ENCODE measurements at places on chromosomes 2 and 18.

GRCh38 chr2:235025800-235026536 is 74.2 kb downstream of the SH3BP4 start:
- no peak for DNase-seq

- peak; percentile 36 for DNase-seq
Measured at GRCh38 chr2:113848758-113849415, 41.0 kb upstream of the ACTR3 start.

DNA sequence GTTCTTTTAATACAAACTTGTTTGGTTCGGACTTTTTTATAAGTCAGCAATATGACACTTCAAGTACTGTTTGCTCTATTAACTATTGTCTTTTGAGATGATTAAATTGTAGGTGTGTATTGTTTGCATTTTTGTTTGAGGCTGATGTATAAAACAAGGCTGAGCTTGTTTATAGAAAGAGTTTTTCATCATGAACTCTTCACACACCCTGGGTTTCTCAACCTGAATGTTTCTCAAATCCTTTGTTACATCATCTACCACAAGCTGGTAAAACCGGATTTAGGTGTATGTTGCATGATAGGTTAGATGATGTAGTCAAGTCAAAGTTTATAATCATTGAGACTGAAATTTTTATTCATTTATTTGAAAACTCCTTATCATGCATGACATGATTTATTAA is 335.2 kb upstream of the LRATD1 start:
- DNase-seq, result no peak

GRCh38 chr2:46032996-46033395 is 264.2 kb upstream of the EPAS1 start:
- peak; percentile 35 for DNase-seq

DNA sequence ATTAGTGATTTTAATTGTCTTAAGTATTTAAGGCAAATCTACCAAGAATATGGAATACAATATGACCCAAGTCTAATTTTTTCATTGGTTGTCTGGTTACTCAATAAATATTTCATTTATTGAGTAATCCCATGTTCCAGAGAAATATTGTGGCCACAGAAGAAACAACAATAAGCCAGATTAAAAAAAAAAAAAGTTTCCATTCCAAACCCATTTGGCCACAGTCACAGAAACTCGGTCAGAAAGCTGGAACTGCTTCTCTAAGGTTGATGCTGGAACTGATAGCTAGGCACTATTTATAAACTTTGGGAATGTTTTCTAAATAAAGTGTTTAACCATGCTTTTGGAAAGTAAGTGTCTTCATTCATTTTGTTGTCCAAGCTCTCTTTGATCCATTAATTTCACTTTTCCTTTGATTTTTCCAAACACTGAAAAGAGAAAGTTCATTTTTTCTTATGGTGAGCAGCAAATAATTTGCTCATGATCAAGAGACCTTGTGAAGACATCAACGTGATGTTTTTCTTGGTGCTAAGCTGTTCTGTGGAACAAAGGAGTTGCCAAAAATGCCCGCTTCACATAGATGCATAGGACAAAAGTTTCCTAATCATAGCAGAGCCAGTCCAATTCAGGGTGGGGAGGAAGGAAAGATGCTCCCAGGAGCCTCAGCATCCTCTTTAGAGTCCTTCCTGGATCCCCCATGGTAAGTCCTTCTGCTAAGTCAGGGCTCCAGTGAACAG is 72.1 kb upstream of the CCBE1 start:
- no peak for DNase-seq

- DNase-seq, result no peak
Measured at GRCh38 chr18:44117821-44118220, 562.9 kb upstream of the SETBP1 start.

DNA sequence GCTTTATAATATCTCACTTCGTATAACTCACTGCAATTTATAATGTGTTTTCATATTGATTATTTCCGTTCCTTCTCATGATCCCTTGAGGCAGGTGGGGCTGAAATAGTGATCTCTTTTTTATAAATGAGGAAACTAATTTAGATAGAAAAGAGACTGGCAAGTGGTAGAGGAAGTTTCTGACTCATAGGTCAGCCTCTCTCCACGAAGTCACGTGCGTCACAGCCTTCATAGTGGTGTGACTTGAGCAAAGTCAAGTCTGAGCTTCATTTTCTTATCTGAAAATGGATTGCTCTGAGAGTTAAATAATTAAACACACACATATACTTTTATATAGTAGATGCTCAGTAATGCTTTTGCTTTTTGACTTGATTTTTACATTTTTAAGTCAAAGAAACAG is 19.9 kb downstream of the ABCG5 start:
- DNase-seq, result no peak

GRCh38 chr2:12619975-12620374 is 96.8 kb upstream of the TRIB2 start:
- DNase-seq, result no peak

DNA sequence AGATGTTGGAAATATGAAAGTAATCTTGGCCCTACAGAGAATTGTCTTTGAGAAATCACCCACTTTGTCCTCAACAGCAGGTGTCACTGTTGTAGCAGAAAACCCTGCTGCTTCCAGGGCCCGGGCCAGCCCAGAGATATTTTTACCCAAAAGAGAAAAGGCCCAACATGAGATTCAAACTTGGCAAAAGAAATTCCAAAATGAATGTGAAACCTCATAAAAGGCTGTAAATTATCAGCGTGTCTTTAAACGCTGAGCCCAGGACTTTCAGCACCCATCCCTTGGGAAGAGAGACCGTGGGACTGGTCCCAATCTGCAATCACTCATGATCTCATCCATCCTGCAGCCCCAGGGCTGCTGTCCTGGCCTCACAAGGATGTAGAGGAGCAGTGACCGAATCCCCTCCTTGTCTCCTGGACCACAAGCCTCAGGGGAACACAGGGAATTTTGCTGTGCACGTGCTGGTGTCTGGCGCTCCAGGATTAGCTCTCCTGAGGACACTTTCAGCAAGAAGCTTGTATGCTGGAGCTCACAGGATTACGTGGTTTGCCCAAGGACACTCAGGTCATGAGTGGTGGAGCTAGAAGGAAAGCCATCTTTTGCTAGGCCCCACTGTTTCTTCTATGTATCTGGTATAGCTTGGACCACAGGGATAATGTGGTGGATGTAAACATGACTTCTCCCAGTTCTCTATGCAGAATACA is 202.1 kb downstream of the RNF144A start:
- DNase-seq, result no peak

GRCh38 chr18:24400587-24400986 is 3.0 kb upstream of the OSBPL1A start:
- no peak for DNase-seq

- no peak for DNase-seq
Measured at GRCh38 chr2:117957616-117958015, 56.3 kb downstream of the CCDC93 start.

- DNase-seq, result no peak
Measured at GRCh38 chr2:227942021-227942420, 70.6 kb downstream of the DAW1 start.

DNA sequence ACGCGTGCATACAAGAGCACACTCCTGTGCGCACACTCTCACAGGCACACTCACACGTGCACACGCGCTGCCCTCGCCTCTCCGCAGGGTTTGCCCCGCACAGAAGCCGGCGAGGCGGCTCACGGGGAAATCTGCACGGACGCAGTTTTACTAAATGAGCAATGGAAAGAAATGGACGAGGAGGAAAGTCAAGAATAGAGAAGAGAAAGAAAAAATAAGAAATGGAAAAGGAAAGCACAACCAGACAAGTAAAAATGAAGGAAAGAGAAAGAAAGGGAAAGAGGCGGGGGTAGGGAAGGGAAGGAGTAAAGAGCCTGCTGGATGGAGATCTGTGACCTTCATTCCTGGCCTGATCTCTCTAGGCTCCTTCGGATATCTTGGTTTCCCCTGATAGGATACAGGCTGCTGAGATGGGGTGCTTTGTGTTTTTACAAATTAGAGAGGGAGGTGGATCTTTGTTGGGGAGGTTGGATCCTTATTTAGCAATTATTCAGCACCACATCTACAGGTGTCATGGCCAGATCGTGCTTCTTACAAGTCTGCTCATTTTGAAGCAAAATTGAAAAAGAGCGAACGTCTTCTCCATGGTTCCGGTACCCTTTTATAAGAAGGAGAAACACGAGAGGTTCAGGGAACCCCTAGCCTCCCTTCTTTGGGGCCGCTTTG is 693 bp upstream of the LRP2 start:
- DNase-seq, result no peak

- no peak for DNase-seq
Measured at GRCh38 chr2:18837240-18837639, 247.9 kb upstream of the NT5C1B start.

GRCh38 chr2:68458981-68459380 is 8.1 kb downstream of the FBXO48 start:
- DNase-seq, result no peak

DNA sequence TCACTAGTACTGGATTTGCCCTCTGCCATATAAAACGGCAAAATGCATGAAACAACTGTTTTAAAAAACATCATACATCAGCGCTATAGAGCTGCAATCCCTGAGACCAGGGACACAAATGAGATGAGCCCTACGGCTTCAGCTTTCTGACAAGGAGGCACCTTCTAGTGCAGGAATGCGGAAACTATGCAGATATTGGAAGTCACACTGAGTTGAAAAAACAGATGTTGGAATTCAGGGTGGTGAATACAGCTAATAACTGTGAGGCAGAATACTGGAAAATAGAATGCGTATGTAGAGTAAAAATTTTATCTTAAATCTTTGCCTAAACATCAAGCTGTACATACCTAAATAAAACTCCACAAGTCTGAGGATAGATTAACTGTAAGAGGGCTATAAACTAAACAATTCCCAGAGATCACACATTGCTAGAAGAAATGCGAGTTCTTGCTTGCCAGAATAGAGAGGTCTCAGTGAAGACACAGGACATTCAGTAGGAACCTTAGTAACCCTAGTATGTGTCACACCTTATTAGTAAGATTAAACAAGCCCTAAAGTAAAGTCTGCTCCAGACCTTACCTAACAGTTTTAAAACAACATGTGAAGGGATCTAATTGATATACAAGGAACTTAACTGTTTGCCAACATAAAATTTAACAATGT is 541.4 kb upstream of the DDX18 start:
- no peak for DNase-seq

GRCh38 chr18:49842656-49843055 is 29.3 kb upstream of the ACAA2 start:
- no peak for DNase-seq

DNA sequence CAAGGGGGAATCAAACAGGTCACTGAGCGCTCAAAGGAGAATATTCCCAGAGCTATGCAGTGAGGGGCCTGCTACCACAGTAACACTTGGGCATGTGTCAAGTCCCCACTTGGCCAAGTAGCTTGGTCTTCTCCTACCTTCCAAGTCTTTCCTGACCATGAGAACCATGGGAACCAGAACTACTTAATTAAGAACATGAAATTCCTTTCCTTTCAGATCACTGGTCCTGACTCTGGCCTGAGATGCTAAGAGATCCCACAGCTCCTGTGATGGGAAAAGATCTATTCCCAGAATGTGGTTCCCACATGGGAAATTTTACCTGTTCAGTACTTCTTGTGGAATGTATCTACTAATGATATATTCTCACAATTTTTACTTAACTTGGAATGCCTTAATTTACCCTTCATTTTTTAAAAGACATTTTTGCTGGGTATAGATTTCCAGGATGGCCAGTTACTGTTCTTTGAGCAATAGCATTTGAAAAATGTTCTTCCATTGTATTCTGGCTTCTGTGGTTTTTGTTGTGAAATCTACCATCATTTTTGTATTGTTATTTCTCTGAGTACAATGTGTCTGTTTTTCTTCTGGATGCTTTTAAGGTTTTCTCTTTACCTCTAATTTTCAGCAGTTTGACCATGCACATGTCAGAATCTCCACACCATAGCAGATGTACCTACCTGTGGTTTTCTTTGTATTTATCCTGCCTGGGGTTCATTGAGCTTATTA is 37.9 kb downstream of the KCNIP3 start:
- no peak for DNase-seq

- no peak for DNase-seq
Measured at GRCh38 chr2:19754907-19755306, 146.9 kb downstream of the TTC32 start.

GRCh38 chr2:159211447-159212396 is 74.8 kb downstream of the WDSUB1 start:
- DNase-seq, result no peak

GRCh38 chr2:238167761-238168160 is 9.0 kb downstream of the ERFE start:
- no peak for DNase-seq

DNA sequence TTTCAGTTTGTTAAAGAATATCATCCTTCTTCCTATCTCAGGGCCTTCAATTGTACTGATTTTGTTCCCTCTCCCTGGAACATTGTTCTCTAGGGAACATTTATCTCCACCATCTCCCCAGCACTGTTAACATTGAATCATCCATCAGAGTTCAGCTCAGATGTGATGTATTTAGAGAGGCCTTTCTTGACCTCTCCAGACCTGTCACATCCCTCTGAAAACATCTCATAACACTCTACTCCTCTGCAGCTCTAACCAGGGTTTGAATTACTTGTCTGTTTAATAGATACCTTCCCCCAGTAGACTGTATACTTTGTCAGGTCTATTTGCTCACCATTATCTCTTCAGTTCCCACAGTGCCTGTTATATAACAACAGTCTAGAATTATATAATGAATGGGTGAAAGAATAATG is 98.6 kb downstream of the GALNT1 start:
- DNase-seq, result no peak

GRCh38 chr2:869894-870293 is 80.8 kb upstream of the SNTG2 start:
- DNase-seq, result no peak

GRCh38 chr18:56516789-56517188 is 121.6 kb downstream of the TXNL1 start:
- no peak for DNase-seq

- no peak for DNase-seq
Measured at GRCh38 chr2:196962325-196962724, 35.8 kb upstream of the PGAP1 start.

DNA sequence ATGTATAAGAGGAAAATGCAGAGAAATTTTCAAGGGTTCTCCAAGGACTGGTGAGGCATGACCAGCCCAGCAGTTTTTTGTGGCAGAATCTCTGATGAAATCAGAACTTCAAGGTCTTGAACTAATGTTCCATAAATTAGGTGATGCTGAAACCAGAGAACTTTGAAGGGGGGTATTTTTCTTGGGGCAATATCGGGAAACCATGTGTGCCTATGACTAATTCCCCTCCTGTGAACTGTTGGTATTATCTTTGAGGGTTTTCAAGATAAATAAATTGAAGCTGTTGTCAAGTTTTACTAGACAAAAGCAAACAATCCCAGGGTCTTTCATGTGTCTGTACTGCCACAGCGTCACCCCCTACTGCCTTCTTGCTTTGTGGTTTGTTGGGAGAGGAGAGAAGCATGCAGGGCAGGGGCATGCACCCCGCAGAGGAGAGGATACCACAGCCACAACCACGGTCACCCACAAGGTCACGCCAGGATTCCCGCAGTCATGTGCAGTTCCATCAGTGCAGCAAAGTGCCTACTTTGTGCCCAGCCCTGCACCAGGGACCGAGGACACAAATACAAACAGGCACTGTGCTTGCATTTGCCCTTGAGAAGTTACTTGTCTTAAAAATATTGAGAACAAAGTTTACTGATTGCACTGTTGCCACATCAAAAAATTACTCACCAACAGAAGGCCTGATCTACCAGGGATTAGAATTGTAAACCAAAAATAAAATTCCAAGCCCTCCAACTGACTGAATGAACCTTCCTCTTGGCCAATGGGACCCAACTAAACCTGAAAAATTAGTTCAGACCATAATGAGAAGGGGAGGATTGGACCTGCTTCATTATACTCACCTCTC is 413.3 kb upstream of the TRIB2 start:
- DNase-seq, result no peak

Data from stimulated activated CD4-positive, alpha-beta T cell treated with anti-CD3 and anti-CD28 coated beads, Interleukin-12 subunit alpha, Interleukin-12 subunit beta, amount 100 ng/mL, for 48 hours (primary cell).